Aorta (tissue), 5 donors: ENCODE measurements at places on chromosomes 2 and 18.
A peak's percentile ranks its signal among the peaks of the same experiment; 100 is the strongest.

DNA sequence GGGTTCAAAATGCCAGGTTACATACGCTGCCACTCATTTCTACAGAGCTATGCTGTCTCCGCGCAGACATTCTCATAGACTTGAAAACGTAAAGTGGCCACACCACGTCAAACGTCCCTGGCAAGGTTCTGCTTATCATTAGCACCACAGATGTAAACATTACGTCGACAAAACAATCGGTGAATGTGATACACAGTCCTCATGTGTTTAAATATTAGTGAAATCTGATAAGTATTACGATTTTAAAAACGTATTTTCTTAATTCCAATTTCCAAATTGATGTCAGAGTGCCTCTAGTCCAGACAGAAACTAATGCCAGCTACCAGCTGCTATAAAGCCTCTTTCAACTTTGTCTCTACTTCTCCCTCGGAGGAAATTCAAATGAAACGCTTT lies 1.2 kb downstream of the STK17B start:
- DNase-seq: no peak

DNA sequence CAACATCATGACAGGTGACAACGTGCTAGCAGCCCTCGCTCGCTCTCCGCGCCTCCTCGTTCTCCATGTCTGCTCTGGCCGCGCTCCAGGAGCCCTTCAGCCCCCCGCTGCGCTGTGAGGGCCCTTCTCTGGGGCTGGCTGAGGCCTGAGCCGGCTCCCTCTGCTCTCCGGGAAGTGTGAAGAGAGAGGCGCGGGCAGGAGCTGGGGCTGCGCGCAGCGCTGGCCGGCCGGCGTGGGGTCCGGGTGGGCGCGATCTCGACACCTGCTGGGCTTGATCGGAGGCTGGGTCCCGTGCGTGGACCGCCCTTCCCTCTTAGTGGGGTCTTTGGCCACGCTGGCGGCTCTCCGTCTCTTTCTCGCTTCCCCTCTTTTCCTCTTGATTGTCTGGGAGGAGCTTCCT lies 195.5 kb downstream of the ANKRD30BL start:
- DNase-seq: no peak

DNA sequence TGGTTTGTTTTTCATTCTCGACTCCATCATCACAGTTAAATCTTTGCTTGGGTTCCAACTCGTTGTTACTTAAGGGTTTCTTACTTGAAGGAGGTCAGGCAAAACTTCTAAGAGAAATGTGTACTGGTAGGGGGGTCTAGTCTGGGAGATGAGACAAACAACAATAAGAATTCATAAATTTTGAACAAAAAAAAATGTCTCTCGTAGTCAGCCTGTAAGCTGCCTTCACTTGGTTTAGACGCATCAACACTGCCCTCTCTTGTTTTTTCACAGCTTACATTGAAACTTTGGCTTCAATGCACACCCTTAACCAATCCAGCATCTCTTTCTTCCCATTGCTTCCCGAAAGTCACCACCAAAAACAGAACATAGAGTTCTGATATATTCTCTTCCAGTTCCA lies 576.4 kb upstream of the PIK3C3 start:
- no peak for DNase-seq

GRCh38 chr2:43605079-43605655 lies 9.3 kb upstream of the THADA start:
- DNase-seq: no peak

- DNase-seq: no peak
These were observed 640.8 kb downstream of the DPP10 start for GRCh38 chr2:115083225-115083624.

DNA sequence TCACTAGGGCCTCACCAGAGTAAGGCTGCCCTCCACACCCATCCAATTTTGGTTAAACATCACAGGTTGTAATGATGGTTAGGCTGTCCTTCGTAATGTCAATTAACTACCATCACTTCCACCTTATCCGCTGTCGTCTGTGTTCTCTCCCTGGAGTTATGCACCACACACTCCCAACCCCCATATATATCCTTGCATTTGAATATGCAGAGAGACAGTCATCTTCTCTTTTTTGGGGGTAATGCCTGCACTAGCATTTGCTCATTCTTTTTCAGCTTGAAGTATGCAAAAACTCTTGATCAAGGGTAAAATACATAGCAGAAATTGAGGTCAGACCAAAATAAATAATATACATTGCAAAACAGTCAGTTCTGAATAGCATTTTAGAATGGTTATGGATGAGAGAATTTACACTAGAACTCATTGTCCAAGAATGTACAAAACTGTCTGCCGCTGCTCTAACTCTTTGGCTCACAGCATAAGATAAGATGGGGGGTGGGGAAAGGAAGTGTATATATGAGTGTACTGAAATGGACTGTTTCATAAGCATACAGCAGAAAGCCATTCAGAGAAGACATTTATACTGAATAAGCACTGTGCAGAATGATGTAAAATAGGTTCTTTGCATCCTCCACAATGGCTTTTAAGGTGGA lies 397.8 kb upstream of the CHST9 start:
- no peak for DNase-seq

DNA sequence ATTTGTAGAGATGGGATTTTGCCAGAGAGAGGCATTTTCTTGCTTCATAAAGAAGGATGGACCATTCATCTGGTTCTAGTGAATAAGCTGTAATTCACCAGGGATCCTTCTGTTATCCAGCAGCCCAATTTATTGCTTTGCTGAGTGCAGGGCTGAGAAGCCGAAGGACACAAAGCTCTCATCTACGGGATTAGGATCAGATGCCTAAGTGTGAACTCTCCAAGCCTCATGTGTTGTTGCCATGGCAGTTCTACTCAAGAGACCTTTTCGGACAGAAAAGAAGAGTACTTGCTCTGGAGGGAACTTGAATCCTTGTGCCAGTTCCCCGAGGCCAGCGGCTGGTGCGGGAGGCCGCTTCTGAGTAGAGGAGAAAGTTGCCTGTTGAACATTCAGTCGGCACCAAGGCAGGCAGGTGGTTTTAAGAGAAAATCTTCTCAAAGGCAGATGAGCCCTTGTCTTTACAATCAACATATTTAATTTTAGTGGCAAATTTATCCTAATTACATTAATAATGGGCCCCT lies 38.4 kb upstream of the MBP start:
- DNase-seq: no peak

DNA sequence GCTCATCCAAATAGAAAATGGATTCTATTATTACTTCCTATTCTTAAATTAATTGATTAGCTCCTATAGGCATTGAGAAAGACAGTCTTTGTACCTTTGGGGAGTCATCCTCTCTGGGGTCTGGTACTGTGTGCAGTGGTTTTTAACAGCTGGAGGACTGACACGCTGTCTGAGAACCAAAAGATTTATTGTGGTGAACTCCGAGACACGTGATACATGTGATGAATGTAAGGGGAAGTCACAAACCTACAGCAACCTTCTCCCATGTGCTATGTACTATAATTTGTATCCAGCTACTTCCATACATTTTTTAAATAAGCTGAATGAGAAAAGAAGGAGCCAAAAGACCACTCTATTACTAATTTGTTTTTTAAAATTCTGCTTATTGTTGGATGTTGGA lies 133.7 kb downstream of the GALNT3 start:
- DNase-seq: no peak

- peak; percentile 94 for DNase-seq
These were observed 4.7 kb upstream of the ITSN2 start for GRCh38 chr2:24365051-24365450.

DNA sequence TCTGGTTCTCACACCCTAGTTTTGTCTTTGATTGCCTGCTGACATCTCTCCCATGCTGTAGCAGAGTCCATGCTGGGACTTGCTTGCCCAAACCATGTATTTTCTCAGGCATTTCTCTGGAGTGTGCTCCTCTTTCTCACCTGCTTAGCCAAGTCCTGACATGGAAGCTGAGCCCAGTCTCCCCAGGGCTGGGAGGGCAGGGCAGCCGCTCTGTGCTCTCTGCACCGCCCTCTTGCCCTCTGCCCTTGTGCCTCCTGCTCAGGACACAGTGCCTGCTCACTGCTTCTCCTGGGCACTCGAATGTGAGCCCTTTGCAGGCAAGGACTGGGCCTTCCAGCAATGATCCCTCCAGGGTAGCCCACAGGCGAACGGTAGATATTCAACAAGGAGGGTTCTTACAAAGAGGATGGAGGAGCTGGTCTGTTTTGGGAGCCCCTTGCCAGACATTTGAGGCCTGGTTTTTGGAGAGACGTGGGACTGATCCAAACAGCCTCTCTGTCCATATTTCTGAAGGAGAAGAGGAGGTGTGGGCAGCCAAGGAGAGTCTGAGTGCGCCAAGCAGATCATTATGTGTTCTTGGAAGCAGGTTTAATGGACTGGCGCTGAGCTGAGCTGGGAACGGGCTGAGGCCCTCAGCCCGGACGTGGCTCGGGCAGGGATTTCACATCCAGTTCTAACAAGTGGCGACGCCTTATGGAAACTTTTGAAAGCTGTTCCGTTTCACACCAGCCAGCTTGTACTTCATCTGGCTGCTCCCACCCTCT lies 4.0 kb downstream of the SLC14A2 start:
- no peak for DNase-seq

DNA sequence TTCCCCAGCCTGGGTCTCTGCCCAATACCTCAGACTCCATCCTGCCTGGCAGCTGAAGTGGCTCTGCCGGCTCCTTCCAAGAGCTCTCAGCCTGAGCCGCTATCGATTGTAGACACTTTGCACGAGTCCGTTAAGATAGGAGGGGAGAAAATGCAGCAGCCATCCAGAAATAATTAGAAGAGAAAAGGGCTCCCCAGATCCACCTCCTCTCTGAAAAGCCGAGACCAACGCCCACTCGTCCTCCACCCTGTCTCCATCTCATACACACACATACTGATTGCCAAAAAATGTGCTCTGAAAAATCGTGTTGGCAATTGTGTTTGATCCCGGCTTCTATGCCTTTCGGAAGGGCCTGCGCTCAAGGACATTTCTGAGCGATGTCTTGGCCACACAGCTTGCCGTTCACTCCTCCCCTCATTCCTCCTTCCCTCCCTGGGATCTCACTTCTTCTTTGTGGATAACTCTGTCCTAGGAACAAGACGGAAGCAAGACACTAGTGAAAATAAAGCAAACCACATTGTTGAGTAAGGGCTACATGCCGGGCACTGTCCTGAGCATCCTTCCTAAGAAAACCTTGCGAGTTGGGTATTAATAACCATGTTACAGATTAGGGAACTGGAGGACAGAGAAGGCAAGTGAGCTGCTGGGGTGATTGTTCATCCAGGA lies 372.8 kb upstream of the MYT1L start:
- DNase-seq: no peak

- DNase-seq: no peak
These were observed 67.6 kb upstream of the LCLAT1 start for GRCh38 chr2:30379481-30379880.

DNA sequence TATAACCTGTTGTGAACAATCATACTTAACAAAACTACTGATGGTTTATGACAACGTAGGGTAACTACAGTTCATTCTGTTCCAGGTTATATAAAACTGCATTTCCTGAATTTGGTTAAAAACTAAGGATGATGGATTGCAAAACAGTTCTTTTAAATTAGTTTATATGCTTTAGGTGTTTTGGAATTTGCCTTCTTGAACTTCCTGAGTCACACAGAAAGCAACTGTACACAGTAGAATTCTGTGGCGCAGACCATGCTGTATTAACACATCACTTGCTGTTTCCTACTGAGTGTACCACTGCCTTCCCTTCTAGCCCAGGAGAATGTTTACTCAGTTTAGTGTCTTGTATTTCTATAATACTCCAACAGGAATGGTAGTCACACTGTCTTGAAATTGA lies 19.4 kb downstream of the ITGB1BP1 start:
- no peak for DNase-seq

GRCh38 chr2:69428981-69429380 lies 8.3 kb downstream of the NFU1 start:
- DNase-seq: no peak

- peak; percentile 66 for DNase-seq
These were observed 45.5 kb downstream of the DDX1 start for GRCh38 chr2:15636972-15637785.

GRCh38 chr2:16204886-16205620 lies 264.7 kb downstream of the MYCN start:
- no peak for DNase-seq

DNA sequence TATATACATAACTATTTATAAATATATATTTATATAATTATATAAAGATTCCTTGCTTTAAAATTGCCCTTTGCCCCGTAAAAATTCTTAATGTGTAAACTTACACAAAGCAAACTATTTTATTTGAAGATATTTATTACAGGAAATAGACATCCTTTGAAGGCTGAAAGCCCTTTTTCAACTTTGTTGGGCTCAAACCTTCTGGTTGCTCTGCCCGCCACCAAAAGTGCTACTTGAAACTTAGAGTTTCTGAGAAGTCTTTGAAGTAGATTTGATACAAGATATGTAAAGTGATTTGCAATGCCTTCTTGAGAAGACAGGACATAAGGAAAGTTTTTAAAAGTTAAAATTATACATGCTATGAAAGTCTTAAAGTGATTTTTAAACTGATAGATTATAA lies 36.6 kb upstream of the METAP1D start:
- DNase-seq: no peak

DNA sequence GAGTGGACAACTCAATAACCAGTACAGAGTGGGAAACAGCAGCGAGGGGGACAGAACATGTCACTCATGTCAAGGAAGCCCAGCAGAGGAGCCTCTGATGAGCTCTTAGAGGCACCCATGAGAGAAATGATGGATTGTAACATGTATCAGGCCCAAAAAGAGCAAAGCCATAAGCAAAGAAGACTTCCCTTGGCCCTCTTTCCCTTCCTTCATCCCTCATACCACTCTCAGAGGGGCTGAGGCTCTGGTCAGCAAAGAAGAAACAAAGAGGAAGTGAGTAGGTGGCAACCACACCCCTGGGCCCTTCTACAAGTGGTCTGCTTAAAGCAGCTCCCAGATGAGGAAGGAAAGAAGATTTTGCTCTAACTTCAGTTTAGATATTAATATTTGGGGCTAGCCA lies 112.8 kb downstream of the CDC42EP3 start:
- peak; percentile 55 for DNase-seq

- no peak for DNase-seq
These were observed 361.5 kb upstream of the RAB12 start for GRCh38 chr18:8247700-8248099.

DNA sequence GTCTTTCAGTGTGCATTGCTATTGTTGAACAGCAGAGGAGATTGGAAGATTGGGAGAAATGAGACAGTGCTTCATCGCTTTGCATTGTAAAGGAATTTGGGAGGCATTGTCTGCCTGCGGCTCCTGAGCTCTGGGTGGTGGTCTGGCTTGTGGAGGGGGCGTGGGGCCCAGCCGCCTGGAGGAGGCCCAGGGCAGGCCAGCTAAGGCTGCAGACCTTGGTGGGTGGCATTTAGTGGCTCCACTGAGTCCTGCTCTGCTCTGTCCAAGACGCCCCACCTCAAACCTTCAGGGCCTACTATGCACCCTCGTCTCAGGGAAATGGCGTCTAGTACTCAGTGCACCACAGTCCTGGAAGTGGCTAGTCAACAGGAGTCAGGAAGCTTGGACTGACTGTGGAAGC lies 5.7 kb upstream of the HS1BP3 start:
- peak; percentile 25 for DNase-seq

- no peak for DNase-seq
These were observed 30.5 kb downstream of the GCKR start for GRCh38 chr2:27527182-27527581.

DNA sequence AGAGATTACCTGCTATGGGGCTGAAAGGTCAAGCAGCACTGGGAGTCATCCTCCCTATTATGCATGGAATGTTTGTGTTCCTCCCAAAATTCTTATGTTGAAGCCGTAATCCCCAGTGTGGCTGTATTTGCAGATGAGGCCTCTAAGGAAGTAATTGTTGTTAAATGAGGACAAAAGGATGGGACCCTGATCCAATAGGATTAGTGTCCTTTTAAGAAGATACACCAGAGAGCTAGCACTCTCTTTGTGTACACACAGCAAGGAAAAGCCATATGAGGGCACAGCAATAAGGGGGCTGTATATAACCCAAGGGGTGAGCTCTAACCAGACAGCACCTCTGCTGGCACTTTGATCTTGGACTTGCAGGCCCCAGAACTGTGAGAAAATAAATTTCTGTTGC lies 18.3 kb downstream of the STAM2 start:
- no peak for DNase-seq
